Stimulated activated CD8-positive, alpha-beta memory T cell treated with anti-CD3 and anti-CD28 coated beads, Interleukin-7, amount 100 ng/mL, for 24 hours (primary cell): ENCODE measurements at places on chromosomes 7 and 10.

DNA sequence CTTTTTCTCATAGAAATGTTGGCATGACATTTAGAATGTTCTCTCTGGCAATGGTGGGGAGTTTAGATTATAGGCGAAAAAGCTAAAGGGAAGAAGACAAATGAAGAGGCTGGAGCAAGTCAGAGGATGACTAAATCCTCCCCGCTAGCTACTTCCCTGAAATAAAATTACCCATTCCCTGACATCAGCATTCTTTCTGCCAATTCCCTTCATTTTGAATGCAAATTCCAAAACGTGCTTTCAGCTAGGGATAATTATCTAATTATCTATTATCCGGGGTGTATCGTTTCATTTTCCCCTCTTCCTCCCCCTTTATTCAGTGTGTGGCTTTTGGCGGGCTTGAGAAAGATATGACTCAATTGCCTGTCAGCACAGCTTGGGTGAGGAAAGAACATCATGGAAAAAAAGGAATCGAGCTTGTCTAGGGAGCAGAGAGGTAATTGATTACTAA is 672.3 kb downstream of the TNS3 start:
- no peak for DNase-seq

DNA sequence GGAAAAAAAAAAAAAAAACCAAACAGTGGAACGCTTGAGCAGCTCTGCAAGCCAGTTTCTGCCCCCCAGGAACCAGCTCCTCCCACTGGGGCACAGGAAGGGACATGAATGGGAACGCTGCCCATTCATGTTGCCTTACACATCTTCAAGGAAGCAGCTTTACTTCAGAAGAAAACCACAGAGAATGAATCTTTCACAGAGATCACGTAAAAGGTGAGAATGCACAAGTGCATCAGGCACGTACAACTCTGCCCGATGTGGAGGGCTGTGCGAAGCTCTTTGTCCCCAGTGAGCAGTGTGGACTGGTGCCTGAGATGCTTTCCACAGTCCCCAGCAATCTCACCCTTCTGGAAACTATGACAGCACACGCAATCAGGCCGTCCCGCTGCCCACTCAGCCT is 106.2 kb downstream of the DLG5 start:
- no peak for DNase-seq

GRCh38 chr10:22250897-22251660 is 33.3 kb upstream of the EBLN1 start:
- DNase-seq: no peak

GRCh38 chr10:60572511-60573194 is 183.0 kb upstream of the ANK3 start:
- DNase-seq: no peak

DNA sequence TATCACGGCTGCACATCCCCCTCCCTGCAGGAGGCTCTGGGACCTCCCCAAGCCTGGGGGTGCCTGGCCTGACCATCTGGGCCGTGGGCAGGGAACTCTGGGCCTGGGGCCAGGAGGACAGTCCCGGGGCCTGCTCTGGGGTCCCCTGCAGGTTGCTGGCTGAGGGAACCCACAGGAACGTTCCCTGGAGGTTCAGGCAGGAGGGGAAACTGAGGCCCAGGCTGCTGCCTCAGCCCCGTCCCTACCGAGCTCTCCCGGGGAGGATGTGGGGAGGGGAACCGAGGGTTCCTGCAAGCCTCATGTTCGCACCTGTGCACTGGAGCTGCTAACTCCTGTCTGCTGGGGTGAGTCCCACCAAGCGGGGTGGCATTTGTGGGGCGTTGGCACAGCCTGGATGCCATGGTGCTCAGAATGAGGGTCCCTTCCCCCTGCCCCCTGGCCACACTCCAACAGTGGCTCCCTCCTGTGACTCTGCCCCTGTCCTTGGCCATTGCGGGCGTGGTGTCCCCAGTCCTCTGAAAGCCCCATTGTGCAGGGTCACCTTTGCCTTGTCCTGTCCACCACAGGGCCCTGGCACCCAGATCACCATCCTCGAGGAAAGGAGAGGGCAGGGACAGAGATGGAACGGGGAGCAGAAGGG is 9.4 kb downstream of the ELFN1 start:
- DNase-seq: no peak

DNA sequence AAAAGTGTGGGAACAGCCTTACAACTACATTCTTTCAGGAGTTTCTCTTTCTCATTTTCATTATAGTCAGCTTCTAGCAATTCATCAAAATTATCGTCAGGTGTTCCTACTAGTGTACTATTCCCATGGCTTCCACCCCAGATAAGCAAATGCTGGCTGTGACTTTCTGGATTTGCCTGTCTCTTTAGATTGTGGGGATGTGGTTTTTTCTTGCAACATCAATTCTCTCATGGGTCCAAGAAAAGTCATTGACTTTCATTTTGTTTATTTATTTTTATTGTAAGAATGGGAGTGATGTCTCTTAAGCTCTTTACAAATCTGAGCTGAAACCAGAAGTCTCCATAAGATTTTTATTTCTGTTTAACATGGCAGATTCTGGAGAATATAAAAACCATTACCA is 349.7 kb upstream of the SEMA3C start:
- no peak for DNase-seq

GRCh38 chr7:124349443-124349842 is 316.6 kb upstream of the TMEM229A start:
- no peak for DNase-seq

GRCh38 chr10:75353183-75353582 is 48.4 kb downstream of the ZNF503 start:
- no peak for DNase-seq

GRCh38 chr10:62638062-62638477 is 166.4 kb upstream of the ADO start:
- no peak for DNase-seq

GRCh38 chr10:3785851-3786271 is 852 bp upstream of the KLF6 start:
- DNase-seq: no peak

GRCh38 chr7:113086431-113086888 is at the start of gene GPR85:
GPR85 (minus strand) TSS chr7:113086827; CDS start chr7:113084721, 2,106 bp downstream.
- peak; percentile 0 for DNase-seq

DNA sequence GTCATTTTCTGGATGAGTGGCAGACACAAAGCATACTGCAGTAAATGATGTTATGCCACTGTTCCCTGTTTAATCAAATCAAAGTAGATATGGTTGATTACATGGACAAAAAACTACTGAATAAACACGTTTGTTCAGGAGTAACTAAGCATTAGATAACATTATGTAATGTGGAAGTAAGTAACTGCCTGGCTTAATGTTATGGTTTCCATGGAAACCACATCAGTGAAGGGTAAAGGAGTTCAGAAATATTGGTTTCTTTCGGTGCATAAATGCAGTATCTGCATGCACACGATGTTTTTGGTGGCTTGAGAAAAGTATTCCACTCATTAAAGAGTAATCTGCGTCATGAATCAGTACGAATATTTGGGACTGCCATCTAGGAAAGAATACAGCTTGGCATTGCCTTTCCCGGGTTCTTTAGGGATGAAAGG is 131.3 kb upstream of the PRKCQ start:
- no peak for DNase-seq

GRCh38 chr10:124172181-124172916 is 79.0 kb upstream of the CHST15 start:
- no peak for DNase-seq

GRCh38 chr10:77456414-77456813 is 181.2 kb downstream of the KCNMA1 start:
- no peak for DNase-seq

DNA sequence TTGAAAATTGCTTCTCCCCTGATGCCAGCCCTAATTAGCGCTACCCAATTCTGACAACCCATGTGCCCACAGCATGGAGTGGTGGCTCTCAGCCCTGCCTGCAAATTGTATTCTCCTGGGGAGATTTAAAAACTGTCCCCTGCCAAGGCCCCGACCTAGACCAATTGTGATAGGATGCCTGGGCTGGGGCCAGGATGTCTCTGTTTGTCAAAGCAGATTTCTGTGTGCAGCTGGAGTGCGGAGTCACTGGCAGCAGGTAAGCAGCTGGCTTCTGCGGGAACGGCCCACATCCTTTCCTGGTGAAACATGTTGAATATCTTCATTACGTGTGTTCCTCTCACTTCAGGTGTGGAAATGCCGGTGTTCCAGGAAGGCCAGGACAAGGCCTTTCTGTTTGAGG is 238.6 kb downstream of the WDR37 start:
- DNase-seq: no peak

DNA sequence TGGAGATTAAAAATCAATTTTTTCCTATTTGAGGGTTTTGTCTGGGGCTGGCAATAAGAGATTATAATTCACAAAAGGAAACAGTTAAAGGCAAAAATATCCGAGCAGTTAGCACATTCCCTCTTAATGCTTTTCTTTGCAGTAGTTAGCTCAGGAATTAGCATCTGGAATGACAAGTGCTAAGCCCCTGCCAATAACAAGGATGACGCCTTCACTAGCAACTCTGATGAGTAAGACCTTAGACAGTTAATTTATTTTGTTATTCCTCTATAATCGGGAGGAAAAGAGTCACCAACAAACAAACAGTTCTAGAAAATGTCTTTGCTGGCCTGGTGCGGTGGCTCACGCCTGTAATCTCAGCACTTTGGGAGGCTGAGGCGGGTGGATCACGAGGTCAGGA is 151.3 kb downstream of the TRIL start:
- DNase-seq: no peak
